ENCODE measurements at places on chromosomes 6 and 20.

- DNase-seq: no peak
Observed at GRCh38 chr6:161476711-161477110, 202.8 kb upstream of the AGPAT4 start.

DNA sequence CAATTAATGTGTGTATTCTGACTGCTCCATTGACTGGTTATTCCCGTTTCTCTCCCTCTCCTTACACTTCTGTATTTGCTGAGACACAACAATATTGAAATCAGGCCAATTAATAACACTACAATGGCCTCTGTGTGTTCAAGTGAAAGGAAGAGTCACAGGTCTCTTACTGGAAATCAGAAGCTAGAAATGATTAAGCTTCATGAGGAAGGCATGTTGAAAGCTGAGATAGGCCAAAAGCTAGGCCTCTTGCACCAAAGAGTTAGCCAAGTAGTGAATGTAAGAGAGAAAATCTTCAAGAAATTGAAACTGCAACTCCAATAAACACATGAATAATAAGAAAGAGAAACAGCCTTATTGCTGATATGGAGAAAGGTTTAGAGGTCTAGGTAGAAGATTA is 489.5 kb upstream of the CITED2 start:
- no peak for DNase-seq

GRCh38 chr6:20117474-20117873 is 94.8 kb downstream of the MBOAT1 start:
- peak; percentile 19 for DNase-seq

DNA sequence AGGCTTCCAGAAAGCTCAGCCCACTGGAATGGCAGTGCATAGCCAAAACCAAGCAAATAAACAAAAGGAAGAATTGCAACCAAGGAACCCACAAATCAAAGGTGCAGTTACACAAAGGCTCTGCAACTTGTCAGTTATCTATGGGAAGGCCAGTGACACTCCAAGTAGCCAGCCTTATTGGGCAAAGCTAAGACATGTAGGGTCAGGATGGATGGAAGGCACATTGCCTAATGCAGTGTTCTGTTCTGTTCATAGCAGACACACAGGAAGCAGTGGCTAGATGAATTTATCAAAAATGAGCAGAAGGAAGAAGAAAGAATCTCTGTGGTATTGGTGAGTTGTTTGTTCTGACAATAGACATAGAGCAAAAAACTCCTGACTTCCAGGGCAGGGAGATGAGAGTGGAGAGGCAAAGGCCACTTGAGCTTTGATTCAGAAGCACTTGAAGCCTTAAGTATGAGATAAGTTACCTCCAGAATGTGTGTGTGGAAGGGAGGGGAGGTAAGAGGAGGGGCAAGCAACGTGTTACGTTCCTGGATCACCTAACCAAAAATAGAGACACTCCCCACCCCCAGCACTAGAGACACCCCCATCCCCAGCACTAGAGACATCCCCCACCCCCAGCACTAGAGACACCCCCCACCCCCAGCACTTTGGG is 57.9 kb upstream of the AKAP12 start:
- DNase-seq: peak; percentile 97

GRCh38 chr6:122339661-122340060 is 59.8 kb upstream of the HSF2 start:
- peak; percentile 6 for DNase-seq

DNA sequence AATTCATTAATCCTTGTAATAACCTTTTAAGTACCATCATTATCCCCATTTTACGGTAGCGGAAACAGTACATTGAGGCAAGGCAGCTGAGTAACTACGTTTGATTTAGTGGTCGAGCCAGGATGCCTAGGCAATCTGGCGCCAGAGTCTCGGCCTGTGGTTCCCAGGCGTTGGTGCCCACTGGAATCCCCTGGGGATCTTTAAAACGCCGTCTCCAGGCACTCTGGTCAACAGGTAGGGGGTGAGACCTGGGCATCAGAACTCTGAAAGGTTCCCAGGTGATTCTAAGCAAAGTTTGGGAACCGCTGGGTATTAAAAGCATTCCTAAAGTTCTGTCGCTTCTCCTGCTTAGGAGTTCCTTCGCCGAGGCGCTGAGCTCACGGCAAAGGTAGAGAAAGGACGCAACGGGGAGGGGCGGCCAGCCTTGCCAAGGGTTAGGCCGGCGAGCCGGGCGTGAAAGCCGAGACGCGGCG is 939 bp downstream of the DTNBP1 start:
- DNase-seq: peak; percentile 8

GRCh38 chr6:14987490-14987889 is 258.4 kb upstream of the JARID2 start:
- no peak for DNase-seq

DNA sequence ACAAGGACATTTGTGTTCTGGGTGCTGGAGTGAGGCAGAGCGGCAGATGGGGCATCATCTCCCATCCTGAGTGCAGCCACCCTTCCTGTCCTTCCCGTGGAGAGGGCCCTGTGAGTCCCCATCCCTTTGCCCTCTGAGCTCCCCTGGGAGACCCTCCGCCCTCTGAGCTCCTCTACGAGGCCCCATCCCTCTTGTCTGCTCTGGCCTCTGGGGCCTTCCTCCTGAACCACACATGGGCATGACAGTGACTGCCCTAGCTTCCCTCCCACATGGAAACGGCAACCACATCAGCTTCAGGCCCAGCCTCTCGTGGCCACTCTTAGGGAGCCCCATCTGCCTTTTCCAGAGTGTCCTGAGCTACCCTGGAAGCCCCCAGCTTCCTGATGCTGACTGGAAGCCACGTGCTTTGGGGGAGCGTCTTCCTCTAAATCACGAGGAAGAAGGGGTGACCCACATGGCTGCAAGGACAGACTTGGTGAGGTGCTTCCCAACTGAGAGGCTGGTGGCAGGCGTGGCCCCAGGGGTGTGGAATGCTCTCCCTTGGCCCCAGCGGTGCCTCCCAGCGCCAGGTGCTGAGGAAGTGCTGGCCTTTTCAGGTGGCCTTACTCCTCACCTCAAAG is 52.6 kb downstream of the GINS1 start:
- no peak for DNase-seq

DNA sequence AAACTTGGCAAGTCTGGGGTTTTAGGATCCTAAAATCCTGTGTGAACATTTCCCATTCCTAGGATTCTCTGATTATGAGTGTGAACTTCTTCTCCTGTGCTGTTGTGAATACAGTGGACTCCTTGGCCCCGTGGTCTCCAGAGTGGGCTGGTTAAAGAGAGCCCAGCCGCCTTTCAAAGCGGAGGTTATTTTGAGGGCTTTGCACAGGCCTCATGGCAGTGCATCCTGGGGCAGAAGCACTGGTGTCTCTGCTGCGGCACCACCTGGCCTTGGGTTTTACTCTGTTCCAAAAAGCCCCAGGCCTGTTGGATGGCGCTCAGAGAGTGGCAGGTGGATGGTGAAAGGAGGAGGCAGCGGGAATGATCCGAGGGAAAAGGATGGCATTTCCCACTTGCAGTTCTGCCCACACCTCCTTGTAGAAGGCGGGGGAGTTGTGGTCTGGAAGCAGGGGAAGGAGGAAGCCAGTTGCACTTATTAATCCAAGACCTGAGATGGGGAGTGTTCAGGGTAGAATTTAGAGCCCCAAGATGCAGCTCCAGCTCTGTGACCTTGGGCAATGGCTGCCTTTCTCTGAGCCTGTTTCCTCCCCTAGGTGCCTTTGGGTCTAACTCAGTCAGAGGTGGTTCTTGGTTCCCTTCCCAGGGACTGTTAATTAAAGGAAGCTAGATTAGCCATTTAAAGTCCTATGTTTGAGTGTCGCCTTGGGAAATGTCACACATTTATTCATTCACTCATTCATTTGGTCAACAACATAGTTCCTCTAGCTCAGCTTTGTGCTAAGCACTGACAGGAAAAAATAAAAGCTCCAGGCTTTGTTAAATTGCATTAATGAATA is 22.4 kb downstream of the MMP24 start:
- DNase-seq: no peak

- DNase-seq: no peak
Observed at GRCh38 chr6:383856-384255, 7.7 kb upstream of the IRF4 start.

All from amniotic epithelial cell (primary cell).